ENCODE measurements at places on chromosomes 3 and 15.

DNA sequence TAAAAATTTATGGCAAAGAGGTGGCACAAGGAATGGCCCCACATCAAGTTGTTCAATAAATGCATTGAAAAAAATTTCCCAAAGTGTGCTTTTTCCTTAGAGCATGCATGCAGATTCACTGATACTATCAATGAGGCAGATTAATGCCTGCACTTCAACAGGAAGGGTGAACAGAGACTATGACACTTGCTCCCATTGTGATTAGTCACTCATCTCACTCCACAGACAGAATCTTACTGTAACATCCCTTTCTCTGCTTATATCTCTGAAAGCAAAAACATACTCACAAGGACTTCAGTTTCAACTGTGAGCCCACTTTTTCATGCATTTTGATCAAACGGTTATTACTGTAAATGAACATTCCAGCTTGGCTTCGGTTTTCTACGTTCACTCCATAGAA is 60.9 kb downstream of the MORC1 start:
- no peaks in the 10 kb centered on the region for H3K4me1 ChIP-seq
- no peak overlapping the region for H3K27ac ChIP-seq
- H3K4me3 ChIP-seq, result no peak overlapping the region
- no peak for DNase-seq
- no peaks in the 10 kb centered on the region for H3K27me3 ChIP-seq

DNA sequence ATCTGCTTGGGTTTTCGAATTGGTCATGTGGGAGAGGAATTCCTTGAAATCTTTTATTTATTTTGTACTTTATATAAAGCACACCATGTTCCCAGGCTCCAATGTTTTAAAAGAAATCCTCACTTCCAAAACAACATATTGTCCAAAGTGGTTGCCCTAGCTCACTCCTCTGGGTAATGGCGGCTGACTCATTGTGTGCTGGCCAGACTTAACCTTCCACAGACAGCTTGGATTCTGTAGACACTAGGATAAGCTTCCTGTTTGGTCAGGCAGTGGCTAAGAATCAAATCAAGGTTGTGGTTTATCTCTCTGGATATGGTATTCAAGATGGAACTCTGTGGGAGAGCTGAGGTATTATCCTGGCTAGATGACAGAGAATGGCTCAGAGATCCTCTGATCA is 55.8 kb upstream of the FAM98B start:
- no peaks in the 10 kb centered on the region for H3K4me1 ChIP-seq
- H3K36me3 ChIP-seq, result no peaks in the 10 kb centered on the region
- no peak overlapping the region for H3K4me3 ChIP-seq
- H3K27me3 ChIP-seq, result no peaks in the 10 kb centered on the region

- no peaks in the 10 kb centered on the region for H3K36me3 ChIP-seq
- no peaks in the 10 kb centered on the region for H3K4me1 ChIP-seq
- no peak overlapping the region for H3K27ac ChIP-seq
- no peaks in the 10 kb centered on the region for H3K27me3 ChIP-seq
- no peak overlapping the region for H3K4me3 ChIP-seq
Measured at GRCh38 chr3:128655531-128655930, 4.9 kb upstream of the RPN1 start.

- no peak for DNase-seq
- no peaks in the 10 kb centered on the region for H3K4me1 ChIP-seq
- H3K27ac ChIP-seq, result no peak overlapping the region
- no peaks in the 10 kb centered on the region for H3K27me3 ChIP-seq
- H3K36me3 ChIP-seq, result no peaks in the 10 kb centered on the region
- no peak overlapping the region for H3K4me3 ChIP-seq
Measured at GRCh38 chr3:5757213-5757804, 569.8 kb downstream of the EDEM1 start.

Measured in iPS DF 6.9 (cell line).